Foreskin keratinocyte (primary cell): ENCODE measurements at places on chromosomes 7 and 10. TPM values are rescaled to one million over a fixed set of nuclear protein-coding genes. Genes with fewer than 3 reads are reported as not detected.

LLCFC1 gene
- not detected in 2 replicates for total RNA-seq

MGAM2 gene
- total RNA-seq: not detected in 2 replicates

MSMB gene
- total RNA-seq: not detected in 2 replicates

TRAPPC14 gene
- 14.3 and 15.8 TPM in 2 replicates for total RNA-seq

MTERF1 gene
- total RNA-seq: 10.9 and 11.0 TPM in 2 replicates

SPDYE6 gene
- total RNA-seq: not detected in 2 replicates

CALML3 gene
- total RNA-seq: 2.7 and 4.7 TPM in 2 replicates

RBP3 gene
- total RNA-seq: not detected in 2 replicates

CUEDC2 gene
- 55.1 and 61.7 TPM in 2 replicates for total RNA-seq

PYROXD2 gene
- total RNA-seq: 3.3 and 5.6 TPM in 2 replicates

BEND7 gene
- 0.99 and 3.0 TPM in 2 replicates for total RNA-seq
